Hematopoietic multipotent progenitor cell (in vitro differentiated cells): ENCODE measurements at places on chromosomes 5 and 9. TPM values are rescaled to one million over a fixed set of nuclear protein-coding genes. Genes with fewer than 3 reads are reported as not detected.

TXNDC8 gene
- not detected for total RNA-seq

CYLC2 gene
- total RNA-seq = not detected

SLC6A7 gene
- total RNA-seq = under 0.01 TPM

C5orf63 gene
- total RNA-seq = 2.2 TPM

PANK3 gene
- 12.4 TPM for total RNA-seq

SPINK4 gene
- not detected for total RNA-seq

WDR55 gene
- 18.3 TPM for total RNA-seq

GBGT1 gene
- total RNA-seq = 54.9 TPM

CARD9 gene
- total RNA-seq = 23.4 TPM

BSPRY gene
- total RNA-seq = 55.7 TPM

GALNT12 gene
- 6.5 TPM for total RNA-seq

FKBP15 gene
- 17.8 TPM for total RNA-seq

FRMD3 gene
- 0.27 TPM for total RNA-seq

LCN9 gene
- total RNA-seq = not detected

DNAJC18 gene
- total RNA-seq = 4.6 TPM

CCL21 gene
- total RNA-seq = not detected

CCL28 gene
- total RNA-seq = 8.9 TPM

CLIC3 gene
- total RNA-seq = 0.27 TPM

C9orf153 gene
- 0.81 TPM for total RNA-seq

RASGEF1C gene
- total RNA-seq = under 0.01 TPM

ACOT12 gene
- under 0.01 TPM for total RNA-seq

SLC25A48 gene
- under 0.01 TPM for total RNA-seq

FANCC gene
- 4.0 TPM for total RNA-seq

BTNL3 gene
- total RNA-seq = under 0.01 TPM

PCDHB9 gene
- total RNA-seq = not detected

GPRIN1 gene
- under 0.01 TPM for total RNA-seq

EMB gene
- total RNA-seq = 32.0 TPM

IL13 gene
- total RNA-seq = under 0.01 TPM

PCDHGA2 gene
- 0.27 TPM for total RNA-seq

PDLIM7 gene
- 21.3 TPM for total RNA-seq

PHF24 gene
- under 0.01 TPM for total RNA-seq

TMC1 gene
- total RNA-seq = not detected

ALDOB gene
- not detected for total RNA-seq

CENPH gene
- total RNA-seq = 8.1 TPM

CNTNAP3 gene
- not detected for total RNA-seq

DDX4 gene
- not detected for total RNA-seq

PCA3 gene
- 0.54 TPM for total RNA-seq

STRBP gene
- 11.6 TPM for total RNA-seq

DOK3 gene
- 57.1 TPM for total RNA-seq

SLC6A19 gene
- under 0.01 TPM for total RNA-seq

NAIP gene
- total RNA-seq = 9.7 TPM

TAF11L10 gene
- not detected for total RNA-seq

SLC4A9 gene
- total RNA-seq = not detected

FAM153A gene
- 0.27 TPM for total RNA-seq

TMEM171 gene
- total RNA-seq = not detected

SARDH gene
- 10.5 TPM for total RNA-seq

ZNF366 gene
- under 0.01 TPM for total RNA-seq

C5orf58 gene
- total RNA-seq = under 0.01 TPM

ZNF608 gene
- 5.9 TPM for total RNA-seq

PIGO gene
- total RNA-seq = 27.7 TPM
